ENCODE measurements at places on chromosomes 5 and 9.

GRCh38 chr5:66249920-66250319 lies 105.8 kb downstream of the SREK1 start:
- H3K27me3 ChIP-seq = no peaks in the 10 kb centered on the region
- no peaks in the 10 kb centered on the region for H3K4me1 ChIP-seq

DNA sequence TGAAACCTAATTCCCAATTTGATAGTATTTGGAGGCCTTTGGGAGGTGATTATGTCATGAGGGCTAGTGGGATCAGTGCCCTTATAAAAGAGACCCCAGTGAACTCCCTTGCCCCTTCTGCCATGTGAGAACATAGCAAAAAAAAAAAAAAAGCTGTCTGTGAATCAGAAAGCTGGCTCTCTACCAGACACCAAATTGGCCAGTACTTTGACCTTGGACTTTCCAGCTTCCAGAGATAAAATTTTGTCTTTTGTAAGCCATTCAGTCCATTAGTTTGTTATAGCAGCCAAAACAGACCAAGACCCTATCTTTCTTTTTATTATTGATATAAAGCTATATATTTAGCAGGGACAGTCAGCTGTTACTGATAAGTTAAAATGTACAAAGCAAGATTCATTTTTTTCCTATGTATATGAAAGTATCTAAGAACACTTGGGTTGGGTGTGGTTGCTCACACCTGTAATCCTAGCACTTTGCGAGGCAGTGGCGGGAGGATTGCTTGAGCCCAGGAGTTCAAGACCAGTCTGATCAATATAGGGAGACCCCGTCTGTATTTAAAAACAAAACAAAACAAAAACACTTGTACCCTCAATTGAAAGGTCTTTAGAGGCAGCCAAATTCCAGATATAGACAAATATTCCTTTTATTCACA lies 8.1 kb upstream of the C5orf24 start:
- H3K4me1 ChIP-seq = no peaks in the 10 kb centered on the region
- H3K27me3 ChIP-seq = no peaks in the 10 kb centered on the region
- no peak overlapping the region for H3K4me3 ChIP-seq
- no peak overlapping the region for H3K27ac ChIP-seq
- DNase-seq = no peak
- H3K36me3 ChIP-seq = no peaks in the 10 kb centered on the region

DNA sequence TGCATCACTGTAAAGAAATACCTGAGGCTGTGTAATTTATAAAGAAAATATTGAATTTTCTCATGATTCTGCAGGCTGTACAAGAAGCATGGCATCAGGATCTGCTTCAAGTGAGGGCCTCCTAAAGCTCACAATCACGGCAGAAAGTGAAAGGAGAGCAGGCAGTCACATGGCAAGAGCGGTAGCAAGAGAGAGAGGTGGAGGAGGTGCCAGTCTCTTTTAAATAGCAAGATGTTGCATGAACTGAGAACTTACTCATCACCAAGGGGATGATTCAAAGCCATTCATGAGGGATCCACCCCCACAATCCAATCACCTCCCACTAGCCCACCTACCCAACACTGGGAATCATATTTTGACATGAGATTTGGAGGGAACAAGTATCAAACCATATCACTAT lies 184.5 kb upstream of the PAPPA start:
- no peak overlapping the region for H3K4me3 ChIP-seq
- no peaks in the 10 kb centered on the region for H3K36me3 ChIP-seq
- no peaks in the 10 kb centered on the region for H3K4me1 ChIP-seq

DNA sequence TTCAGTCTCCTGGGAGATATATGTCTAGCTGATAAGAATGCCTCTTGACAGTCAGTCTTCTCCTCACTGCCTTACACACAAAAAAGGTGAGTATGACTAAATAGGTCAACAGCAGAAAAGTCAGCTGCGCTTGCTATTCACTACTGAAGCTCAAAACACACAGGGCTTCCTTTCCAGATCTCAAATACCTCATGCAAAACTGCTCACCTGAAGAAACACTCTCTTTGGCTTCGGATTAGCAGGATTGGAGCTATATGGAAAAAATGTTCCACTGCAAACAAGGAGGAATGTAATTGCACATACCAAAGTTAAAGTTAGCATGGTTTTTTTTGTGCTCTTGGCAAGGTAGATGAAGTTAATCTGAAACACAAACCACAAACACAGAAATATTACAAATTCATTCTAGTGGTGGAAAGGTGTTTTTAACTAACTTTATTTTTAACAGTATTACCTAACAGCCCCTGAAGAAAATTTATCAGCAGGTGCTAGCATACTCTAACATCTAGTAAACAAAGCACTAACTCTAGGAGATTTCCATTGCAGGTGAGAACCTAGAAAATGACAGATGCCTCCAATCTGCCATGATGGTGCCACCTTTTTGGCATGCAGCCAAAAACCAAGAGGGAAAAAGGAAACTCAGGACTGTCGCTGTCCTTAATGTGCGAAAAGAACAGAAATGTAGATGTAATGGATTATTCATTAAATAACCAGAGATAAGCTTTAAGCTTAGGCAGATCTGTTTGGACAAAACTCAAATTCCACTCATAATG lies 31.8 kb downstream of the ERMP1 start:
- no peaks in the 10 kb centered on the region for H3K27me3 ChIP-seq
- no peak overlapping the region for H3K4me3 ChIP-seq
- peak overlapping the region; percentile 63 for H3K27ac ChIP-seq
- peaks cover 8% of the 10 kb centered on the region for H3K36me3 ChIP-seq
- H3K4me1 ChIP-seq = peaks cover 9% of the 10 kb centered on the region
- DNase-seq = no peak

DNA sequence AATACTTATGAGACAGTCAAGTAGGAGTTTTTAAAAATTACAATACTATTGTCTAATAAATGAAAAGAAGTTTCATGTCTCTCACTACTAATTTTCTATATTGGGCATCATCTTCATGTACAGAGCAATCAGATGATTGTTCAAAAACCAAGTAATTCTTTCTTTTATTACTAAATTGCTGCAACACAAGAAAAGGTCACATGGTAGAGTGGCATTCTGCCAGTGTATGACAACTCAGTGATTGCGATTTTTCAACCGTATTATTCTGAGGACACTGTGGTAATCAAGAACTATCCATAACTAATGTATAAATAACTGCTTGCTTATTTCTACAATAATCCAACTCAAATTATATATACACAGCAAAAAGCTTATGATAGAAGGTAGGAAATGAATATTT lies 96.7 kb upstream of the GRHPR start:
- H3K27me3 ChIP-seq = no peaks in the 10 kb centered on the region
- no peak overlapping the region for H3K4me3 ChIP-seq
- no peak overlapping the region for H3K27ac ChIP-seq
- no peaks in the 10 kb centered on the region for H3K36me3 ChIP-seq
- H3K4me1 ChIP-seq = no peaks in the 10 kb centered on the region
- DNase-seq = no peak

Data from kidney (tissue), 22 donors.